ENCODE measurements at places on chromosomes 2 and 18.

- DNase-seq = no peak
Observed at GRCh38 chr2:217438821-217439220, 564.0 kb downstream of the TNS1 start.

DNA sequence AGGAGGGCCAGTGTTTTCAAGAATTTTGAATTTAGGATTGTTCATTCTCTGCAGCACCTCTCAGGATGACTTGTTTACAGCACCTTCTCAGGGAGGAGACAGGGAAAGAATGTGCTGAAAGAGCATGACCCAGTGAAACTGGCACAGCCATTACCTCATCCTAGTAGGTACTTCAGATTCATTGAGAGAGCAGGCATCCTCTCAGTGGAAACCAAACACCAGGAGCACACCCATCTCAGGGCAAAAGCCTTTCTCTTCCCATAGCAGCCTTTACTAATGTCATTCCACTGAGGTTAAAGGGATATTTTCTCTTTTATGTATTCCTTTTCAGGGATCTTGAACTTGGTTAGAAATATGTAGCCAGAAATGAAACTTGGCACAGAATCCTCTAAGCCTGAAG is 2.6 kb downstream of the MAP2 start:
- no peak for DNase-seq

GRCh38 chr18:59479776-59480175 is 120.7 kb upstream of the LMAN1 start:
- no peak for DNase-seq

DNA sequence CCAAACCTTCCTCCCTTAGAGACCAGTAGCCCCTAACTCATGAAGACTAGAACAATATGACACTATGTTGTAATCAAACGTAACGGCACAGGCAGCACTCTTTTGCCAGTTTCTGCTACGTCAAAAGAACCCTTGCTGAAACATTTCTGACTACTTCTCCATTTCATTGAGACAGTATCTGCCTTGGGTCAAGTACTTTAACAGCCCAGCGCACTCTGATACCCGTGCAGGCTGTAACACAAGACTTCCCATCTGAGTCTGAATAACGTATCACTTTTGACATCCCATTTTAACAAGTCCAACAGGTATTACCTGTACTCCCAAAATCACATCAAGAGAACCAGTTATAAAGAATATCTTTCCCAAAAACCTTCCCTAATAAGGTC is 38.4 kb downstream of the TBC1D8 start:
- DNase-seq = no peak

DNA sequence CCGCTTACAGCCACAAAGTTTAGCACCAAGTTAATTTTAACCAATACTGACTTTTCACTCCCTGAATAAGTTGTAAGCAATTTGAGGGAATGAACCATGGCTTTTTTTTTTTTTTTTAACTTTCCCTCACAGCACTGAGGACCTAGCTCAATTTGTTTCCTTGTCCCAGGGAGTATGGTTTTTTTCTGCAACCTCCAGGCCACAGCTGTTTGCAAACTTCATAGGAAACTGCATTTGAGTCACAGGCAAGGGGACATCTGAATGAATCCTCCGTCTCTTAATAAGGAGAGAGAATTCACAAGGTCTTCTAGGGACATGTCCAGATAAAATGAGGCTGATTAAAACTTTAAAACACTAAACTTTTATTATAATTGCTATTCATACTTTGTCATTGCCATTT is 181.5 kb downstream of the GFPT1 start:
- no peak for DNase-seq

DNA sequence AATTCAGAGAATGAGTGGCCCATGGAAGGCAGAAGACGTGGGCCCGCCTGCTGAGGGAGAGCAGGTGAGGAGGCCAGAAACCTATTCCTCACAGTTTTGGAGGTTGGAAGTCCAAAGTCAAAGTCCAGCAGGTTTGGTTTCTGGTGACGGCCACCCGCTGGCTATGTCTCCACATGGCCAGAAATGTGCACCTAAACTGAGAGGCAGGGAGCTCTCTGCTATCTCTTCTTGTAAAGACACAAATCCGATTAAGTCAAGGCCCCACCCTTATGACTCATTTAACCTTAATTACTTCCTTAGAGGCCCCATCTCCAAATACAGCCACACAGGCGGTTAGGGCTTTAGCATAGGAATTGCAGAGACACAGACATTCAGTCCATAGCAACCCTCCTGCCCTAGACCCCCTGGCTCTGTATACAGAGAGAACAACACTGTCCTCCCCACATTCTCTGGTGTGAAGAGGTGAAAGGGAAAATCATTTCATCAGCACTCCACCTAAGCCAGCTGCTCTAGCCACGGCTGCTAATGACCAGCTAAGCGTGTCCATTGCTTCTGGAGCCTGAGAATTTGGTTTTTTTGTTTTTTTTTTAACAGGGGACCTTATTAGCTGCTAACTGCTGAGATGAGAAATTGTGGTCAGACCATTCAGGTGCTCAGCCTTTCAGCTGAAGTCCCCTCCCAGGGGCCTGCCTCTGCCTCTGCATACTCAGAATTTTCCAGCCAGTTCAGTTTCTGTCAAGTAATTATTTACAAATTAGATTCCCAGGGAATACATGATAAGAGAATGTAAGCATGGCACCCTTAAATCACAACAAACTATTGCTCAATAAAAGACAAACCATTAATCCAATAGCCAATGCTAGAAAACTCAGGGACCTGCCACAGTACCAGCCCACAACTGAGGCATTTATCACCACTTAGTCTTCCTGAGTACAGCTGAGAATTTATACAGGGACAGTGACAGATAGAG is 368.7 kb upstream of the ID2 start:
- peak; percentile 27 for DNase-seq

DNA sequence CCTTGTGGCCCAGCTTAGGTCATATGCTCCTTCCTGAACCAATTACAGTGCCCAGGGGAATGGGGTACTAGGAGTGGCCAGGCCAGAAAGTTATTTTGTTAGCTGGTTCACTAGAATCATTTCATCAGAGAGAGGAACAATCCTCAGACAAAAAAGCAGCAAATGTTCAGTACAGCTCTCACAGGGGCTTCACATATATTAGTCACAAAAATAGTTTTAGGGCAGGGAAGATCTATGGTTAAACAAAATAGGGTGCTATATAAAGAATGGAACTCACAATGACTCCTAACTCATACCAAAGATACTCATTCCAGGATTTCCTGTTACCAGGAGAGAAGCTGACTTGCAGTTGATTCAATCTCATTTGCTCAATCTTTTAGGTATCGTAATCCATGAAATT is 71.0 kb downstream of the CWC22 start:
- DNase-seq = no peak

DNA sequence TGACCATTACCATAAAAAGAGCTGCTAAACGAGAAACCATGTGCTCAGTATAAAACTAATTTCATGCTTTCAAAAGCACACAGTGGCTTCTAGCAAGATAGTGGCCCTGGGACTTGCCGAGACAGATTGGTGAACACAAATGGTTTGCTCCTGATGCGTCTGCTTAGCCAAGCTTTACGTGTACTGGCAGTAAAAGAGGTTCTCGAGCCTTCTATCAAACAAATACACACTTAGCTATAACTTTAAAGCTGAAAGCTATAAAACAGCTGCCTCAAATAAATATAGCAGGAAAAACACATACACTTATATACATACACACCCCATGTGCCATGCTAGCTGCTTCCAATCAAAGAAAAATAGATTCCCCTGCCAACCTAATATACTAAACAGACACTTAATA is 117.0 kb downstream of the ZNF385B start:
- no peak for DNase-seq

GRCh38 chr2:235784788-235785187 is 290.9 kb downstream of the AGAP1 start:
- DNase-seq = no peak

DNA sequence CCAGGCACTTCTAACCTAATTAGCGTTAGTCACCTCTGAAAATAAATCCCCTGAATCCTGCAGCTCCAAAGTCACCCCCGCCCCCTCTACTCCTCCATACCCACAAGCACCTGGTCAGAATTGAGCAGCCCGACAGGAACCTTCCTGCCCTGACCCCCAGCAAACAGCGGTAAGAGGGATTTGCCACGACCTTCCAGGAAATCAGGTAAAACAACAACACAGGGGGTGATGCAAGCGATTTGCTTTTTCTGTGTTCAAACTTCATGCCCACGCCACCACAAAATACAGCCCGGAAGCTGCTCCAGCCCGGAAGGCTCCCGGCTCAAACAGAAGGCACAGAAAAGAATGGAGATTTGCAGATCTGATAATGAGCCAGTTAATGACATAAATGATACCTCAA is 367.1 kb downstream of the GPD2 start:
- no peak for DNase-seq

- no peak for DNase-seq
Observed at GRCh38 chr2:25483607-25484266, 142.0 kb upstream of the DNMT3A start.

DNA sequence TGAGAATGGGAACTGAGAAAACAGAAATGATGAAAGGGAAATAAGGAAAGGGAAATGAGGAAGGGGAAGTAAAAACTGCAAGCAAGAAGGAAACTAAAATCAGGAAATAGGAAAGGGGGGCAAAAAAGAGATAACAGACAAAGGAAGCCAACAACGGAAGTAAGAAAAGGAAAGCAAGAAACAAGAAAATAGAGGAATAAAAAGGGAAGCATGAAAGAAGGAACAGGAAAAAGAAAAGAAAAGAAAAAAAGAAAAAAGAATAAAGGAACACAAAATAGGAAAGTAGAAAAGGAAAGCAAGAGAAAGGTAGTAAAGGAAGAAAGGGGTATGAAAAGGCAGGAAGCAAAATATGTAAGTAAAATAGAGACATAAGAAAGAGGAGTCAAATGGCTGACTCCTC is 241.2 kb upstream of the NCKAP5 start:
- DNase-seq = no peak

DNA sequence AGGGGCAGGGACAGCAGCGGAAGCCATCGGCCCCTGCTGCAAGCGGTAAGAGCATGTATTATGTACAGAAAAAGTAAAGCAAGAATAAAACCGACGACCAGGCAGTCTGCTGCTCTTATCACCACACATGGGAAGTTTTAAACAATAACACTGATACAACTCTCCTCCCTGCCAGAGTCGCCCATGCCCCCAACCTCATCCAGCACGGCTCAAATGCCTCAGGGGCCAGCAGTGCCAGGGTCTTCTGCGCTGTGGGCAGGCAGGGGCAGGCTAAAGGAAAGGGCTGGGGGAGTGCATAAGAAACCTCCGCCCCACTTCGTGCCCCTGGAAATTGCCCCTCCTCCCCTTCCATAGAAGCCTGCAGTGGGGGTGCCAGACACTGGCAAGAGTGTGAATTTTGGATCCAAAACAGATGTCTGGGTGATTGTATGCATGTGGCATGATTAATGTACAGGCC is 10.1 kb downstream of the TEX51 start:
- DNase-seq = no peak

- no peak for DNase-seq
Observed at GRCh38 chr2:205681401-205682238, 681 bp upstream of the NRP2 start.

- DNase-seq = no peak
Observed at GRCh38 chr2:172039011-172039704, 39.4 kb downstream of the METAP1D start.

DNA sequence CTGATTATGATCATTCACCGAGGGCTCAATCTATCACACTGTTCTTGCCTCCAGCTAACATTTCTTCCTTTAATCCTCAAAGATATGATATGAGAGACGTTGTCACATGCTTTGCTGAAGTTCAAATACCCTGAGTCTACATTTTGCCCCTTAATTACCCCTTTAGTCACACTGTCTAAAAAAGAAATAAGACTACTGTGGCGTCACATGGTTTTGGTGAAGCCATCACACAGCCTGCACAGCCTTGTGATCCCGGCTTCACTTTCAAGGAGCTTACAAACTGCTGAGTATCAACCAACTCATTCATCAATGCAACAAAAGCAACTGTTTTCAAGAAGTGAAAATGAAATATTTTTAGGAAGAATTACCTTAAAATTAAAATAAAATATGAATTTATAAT is 31.9 kb upstream of the SOCS6 start:
- DNase-seq = no peak

- DNase-seq = no peak
Observed at GRCh38 chr18:34818064-34818463, 108.0 kb downstream of the DTNA start.

GRCh38 chr2:204425821-204426220 is 119.5 kb upstream of the PARD3B start:
- no peak for DNase-seq

DNA sequence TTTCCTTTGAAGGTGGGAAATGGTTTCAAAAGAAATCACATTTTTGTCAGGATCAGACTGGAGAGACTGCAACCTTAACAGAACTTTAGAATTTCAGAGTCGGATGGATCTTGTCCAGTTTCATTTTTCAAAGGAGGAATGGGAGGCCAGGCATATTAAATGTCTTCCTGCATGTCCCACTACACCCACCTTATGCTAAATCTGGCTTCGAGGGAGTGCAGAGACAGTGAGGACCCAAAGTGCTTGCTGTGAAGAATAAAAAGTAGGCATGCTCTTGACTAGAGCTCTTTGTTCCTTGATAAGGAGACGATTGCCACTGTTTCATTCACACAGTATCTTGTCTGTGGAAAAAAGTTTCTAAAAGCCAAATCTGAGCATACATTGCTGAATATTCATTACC is 197.6 kb downstream of the SLC4A3 start:
- no peak for DNase-seq

- DNase-seq = no peak
Observed at GRCh38 chr2:95273566-95274290, 521 bp upstream of the PROM2 start.

- no peak for DNase-seq
Observed at GRCh38 chr18:48314690-48315089, 94.5 kb downstream of the ZBTB7C start.

- no peak for DNase-seq
Observed at GRCh38 chr18:6837904-6838303, 108.4 kb downstream of the ARHGAP28 start.

DNA sequence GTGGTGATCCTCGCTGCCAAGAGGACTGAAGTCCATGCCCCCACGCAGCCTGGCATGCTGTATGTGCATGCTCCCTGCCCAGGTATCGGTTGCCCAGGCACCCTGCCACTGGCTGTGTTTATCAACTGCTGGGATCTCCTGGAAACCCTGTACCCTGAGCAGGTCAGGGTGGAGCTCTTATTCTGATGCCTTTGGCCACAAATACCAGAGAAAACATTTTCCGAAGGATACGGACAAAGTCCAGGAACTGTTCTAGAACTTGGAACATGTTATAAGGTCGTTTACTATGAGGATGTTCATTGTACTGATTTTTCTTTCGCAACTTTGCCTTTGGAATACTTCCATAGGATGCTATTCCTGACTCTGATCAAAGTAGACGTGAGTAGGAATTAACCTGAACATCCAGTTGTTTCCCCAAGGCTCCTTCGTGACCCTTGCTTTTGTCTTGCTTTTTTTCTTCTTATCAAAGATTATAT is 55.2 kb downstream of the TMEM17 start:
- peak; percentile 68 for DNase-seq

DNA sequence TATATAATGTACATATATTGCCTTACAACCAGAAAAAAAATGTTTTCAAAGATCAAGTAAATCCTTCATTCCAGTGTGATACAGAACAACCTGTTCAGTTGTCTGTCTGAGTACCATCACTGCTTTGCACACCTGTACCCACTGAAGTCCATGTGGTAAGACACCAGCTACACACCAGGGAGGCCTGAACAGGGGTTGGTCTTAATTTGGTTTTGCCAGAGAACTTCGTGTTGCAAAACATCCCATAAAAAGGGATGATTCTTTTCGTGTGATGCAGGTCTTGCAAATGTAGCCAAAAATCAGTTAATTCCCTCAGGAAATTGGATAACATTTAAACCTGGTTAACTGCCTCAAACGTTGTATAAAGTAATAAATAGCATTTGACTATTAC is 73.7 kb upstream of the SLC1A4 start:
- DNase-seq = no peak

All from transverse colon (tissue), 4 donors.